Effector memory CD4-positive, alpha-beta T cell (primary cell): ENCODE measurements at places on chromosomes 2 and 18.

DNA sequence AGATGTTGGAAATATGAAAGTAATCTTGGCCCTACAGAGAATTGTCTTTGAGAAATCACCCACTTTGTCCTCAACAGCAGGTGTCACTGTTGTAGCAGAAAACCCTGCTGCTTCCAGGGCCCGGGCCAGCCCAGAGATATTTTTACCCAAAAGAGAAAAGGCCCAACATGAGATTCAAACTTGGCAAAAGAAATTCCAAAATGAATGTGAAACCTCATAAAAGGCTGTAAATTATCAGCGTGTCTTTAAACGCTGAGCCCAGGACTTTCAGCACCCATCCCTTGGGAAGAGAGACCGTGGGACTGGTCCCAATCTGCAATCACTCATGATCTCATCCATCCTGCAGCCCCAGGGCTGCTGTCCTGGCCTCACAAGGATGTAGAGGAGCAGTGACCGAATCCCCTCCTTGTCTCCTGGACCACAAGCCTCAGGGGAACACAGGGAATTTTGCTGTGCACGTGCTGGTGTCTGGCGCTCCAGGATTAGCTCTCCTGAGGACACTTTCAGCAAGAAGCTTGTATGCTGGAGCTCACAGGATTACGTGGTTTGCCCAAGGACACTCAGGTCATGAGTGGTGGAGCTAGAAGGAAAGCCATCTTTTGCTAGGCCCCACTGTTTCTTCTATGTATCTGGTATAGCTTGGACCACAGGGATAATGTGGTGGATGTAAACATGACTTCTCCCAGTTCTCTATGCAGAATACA, 202.1 kb downstream of the RNF144A start:
- DNase-seq: no peak
- no peaks in the 10 kb centered on the region for H3K4me1 ChIP-seq
- H3K27me3 ChIP-seq: no peaks in the 10 kb centered on the region
- no peak overlapping the region for H3K27ac ChIP-seq
- H3K36me3 ChIP-seq: no peaks in the 10 kb centered on the region
- no peak overlapping the region for H3K4me3 ChIP-seq

GRCh38 chr2:189152483-189152882, 27.1 kb downstream of the COL5A2 start:
- H3K27ac ChIP-seq: no peak overlapping the region
- no peak overlapping the region for H3K4me3 ChIP-seq
- no peaks in the 10 kb centered on the region for H3K4me1 ChIP-seq
- no peak for DNase-seq
- no peaks in the 10 kb centered on the region for H3K27me3 ChIP-seq

DNA sequence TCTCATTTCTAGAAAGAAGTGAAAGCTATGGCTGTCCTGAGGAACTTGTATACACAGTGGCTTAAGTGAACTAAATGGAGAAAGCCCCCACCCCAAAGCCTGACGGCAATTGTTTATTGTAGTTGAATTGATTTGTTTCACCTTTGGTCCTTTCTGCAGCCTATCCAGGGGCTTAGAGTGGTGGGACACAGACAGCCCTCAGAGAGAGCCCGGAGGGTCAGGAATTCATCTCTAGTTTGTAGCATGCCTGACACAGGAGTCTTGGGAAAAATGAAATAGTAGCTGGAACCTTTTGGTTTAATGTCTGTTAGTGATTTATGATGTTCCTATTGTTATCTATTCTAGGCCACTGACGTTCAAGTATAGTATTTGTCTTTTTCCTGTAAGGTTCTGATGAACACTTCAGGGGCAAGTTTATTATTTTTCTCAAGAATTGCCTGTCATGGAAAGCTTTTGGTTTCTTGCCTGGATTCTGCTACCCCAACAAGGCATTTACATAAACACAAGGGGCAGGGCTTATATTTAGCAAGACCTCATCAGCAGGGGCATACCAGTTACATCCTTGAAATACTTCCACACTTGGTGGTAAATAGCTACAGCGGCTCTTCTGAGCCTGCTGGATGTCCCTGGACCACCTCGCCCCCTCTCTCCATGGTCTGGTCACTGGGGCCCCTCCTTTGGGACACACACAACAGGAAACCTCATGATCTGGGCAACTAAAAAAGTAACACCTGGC, 44.4 kb downstream of the KCNE4 start:
- H3K36me3 ChIP-seq: no peaks in the 10 kb centered on the region
- no peaks in the 10 kb centered on the region for H3K4me1 ChIP-seq
- no peak overlapping the region for H3K4me3 ChIP-seq
- DNase-seq: no peak
- no peak overlapping the region for H3K27ac ChIP-seq

DNA sequence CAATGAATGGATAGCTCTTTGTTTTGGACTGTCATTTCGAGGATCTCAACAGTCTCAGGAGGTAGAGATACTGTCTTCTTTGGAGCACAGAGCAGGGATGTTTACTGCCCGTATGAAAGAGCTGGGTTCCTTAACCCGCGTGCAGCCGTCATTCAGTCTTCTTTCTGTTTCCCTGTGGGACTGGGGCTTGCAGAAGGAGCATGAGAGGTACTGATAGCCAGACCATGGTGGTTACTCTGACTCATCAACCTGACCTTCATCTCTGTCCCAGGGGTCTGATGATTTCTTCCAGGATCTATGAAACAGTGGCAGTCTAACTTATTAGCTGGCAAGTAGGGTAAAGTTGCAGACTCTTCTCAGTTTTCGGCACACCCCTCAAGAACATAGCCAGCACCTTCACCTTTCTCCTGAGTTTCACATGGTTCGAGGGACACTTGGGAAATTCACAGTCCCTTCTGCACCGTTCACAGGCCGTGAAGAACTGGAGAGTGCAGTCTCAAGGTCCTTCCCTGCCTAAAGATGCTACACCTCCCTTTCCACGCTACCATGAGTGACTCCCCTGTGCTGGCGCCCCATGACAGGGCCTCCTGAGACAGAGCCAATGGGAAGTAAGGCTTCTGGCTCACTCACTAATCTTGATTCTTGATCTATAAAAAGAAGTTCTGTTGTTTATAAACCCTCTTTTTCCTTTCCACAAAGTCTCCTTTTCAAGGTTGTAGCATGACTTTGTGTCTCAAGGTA, 226.2 kb downstream of the MC4R start:
- H3K4me1 ChIP-seq: no peaks in the 10 kb centered on the region
- DNase-seq: no peak
- no peaks in the 10 kb centered on the region for H3K36me3 ChIP-seq
- no peaks in the 10 kb centered on the region for H3K27me3 ChIP-seq
- no peak overlapping the region for H3K27ac ChIP-seq
